ENCODE measurements at places on chromosomes 13 and 19.

DNA sequence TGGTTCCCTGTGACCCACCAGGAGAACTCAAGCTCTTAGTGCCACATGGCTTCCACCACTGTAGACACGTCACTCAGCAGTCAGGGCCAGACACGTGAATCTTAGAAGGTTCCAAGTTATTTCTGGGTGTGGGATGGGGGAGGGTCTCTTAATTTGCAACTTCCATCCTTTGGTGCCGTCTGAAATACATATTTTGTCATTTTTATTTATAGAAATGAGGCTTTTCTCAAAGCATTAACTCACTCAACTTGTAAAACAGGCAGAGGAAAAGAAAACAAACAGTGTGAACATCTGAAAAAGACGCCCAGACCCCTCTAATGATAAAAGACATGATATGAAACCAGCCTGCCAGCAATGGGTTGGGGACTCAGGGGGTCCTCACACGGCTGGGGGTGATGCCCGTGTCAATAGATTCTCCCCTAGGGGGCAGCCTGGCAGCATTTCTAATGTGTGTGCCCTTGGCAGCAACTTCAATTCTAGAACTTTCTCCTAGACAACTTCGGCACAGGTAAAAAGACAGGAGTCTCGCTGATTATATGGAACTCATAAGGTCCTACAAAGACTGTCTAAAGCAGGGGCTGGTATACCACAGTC is 15.4 kb downstream of the PIP5K1C start:
- no peak for DNase-seq

DNA sequence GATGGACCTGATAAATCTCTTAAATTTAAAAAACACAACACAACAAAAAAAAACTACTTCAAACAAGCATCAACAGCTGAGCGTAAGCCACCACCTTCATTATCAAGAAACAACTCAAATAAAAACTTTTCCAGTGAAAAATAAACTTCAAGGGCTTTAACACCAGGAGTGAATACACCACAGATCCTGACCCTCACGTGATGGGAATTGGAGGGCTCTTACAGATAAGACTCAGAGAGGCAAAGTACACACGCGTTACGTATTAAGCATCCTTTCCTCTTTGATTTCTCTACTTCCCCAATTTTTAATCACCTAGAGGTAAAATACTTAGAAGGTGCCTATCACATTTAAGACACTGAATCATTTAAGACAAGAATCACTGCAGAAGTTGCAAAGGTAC is 573 bp upstream of the STARD13 start:
- DNase-seq: no peak

DNA sequence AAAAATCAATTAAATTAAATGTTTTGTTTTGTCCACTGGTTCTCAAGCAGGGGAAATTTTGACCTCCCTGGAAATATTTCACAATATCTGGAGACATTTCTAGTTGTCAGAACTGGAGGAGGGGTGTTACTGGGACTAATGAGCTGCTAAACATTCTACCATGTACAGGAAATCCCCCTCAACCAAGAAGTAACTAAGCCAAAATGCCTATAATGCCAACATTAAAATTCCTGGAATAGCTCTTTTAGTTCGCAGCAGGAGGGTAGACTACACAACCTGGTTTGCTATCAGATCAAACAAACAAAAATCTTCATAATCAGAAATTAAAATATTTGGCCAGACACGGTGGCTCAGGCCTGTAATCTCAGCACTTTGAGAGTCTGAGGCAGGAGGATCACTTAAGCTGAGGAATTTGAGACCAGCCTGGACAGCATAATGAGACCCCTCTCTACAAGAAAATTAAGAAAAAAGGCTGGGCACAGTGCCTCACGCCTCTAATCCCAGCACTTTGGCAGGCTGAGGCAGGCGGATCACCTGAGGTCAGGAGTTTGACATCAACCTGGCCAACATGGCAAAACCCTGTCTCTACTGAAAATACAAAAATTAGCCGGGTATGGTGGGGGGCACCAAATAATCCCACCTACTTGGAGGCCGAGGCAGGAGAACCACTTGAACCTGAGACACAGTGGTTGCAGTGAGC is 13.7 kb upstream of the SMARCA4 start:
- DNase-seq: no peak

DNA sequence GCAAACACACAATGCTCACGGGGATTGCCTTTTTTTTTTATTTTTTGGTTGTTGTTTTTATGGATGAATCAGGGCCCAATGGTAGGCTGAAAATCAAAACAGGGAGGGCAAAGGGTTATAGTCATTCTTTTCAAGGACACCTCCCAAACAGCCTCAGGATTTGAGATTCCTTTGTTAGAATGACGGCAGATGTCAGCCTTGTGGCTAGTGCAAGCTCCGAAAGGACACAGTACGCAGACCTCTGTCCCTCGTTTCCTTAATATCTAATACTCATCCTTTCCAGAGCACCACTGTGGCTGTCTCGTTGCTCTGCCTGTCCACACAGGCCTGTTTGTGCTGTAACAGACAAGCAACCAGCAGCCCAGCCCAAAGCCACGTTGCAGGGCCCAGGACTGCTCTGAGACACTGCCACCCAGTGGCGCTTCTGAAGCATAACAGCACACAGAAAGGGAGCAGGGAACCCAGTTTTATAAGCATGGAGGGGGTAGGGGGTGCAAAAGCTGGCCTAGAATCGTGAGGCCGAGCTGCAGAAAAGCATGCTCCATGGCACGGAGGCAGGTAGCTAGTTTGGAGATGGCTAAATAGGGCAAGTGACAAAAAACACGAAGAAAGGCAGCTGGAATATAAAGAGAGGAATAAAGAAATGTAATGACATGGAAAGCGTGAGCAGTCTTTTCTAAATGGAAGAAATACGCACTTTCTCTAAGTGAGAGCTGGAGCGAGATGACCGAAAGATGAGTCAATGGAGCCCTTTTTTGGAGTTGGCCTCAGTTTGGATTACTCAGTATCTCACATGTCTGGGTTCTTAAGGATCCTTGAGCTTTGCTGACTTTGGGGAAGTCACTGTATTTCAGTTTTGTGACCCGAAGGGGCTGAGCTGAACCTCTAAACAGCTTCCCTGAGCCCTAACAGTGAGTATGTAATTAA is 40.7 kb upstream of the MEDAG start:
- DNase-seq: peak; percentile 29
